ENCODE measurements at places on chromosomes 12 and 14. TPM values are rescaled to one million over a fixed set of nuclear protein-coding genes. Genes with fewer than 3 reads are reported as not detected.

Gene MYF6
- total RNA-seq: not detected

DNA sequence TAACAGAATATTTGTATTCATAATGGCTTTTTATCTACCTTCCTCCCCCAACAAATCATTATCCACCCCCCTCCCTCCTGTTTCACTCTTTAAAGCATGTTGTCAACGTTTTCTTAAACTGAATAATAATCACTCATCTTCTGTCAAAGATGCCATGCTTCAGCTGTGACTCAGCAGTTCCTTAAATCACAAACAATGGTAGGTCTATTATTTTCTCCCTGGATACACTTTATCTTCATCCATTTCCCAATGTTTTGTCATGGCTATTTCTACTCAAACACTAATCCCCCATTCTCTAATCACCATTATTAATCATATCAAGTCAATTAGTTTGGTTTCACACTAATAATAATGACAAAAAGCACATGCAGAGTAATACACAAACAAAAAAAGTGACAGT lies 6.5 kb downstream of the CLEC12B start:
- no peak for DNase-seq

DNA sequence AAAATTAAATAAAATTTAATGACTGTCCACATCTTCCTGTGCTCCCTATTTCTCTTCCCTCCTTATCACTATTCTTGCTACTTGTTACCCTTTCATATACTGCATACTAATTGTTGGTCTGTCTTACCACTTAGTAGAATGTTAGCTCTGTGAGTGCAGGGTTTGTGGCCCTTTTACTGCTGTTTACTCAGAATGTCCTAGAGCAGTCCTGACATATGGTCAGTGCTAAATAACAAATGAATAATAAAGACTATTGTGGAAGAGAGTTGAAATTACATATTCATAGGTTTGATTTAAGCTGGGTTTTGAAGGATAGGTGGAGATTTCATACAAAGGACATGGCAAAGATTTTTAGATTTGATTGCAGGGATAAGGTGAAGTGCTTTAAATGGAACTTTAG lies 24.5 kb downstream of the KTN1 start:
- no peak for DNase-seq

DNA sequence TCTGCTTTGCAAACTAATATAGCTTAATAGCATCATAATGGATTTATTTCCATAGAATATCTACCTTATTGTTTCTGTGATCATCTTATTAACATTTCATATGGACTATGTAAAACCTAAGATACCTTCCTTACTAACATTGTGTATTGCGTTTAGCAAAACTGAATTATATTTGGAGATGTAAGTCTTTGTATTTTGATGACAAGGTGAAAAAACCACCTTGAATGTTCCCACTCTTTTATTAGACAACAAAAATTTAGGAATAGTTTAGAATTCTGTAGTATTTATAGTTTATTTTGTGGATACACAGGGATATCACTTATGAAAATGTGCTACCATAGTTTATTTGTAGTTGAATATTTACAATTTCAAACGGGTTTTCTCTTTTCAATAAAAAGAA lies 32.0 kb downstream of the RASSF8 start:
- no peak for DNase-seq

DNA sequence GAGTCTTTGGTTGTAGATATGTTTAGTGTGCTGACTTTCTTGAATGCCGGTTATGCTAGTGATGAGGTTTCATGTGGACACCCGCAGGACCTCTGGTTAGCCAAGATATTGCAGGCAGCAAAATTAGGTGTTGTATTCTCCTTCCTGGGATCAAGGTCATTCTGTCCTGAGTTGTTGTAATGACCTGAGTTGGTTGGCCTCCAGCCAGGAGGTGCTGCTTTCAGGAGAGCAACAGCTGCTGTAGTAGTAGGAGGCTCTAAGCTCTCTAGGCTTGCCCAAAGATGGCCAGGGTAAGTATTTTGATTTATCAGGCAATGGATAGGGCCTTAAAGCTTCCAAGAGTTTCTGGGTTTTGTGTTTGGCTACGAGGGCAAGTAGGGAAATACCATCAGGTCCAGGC lies 56.0 kb upstream of the BDKRB2 start:
- DNase-seq: no peak

GRCh38 chr12:95037906-95038305 lies 34.4 kb upstream of the NDUFA12 start:
- no peak for DNase-seq

DNA sequence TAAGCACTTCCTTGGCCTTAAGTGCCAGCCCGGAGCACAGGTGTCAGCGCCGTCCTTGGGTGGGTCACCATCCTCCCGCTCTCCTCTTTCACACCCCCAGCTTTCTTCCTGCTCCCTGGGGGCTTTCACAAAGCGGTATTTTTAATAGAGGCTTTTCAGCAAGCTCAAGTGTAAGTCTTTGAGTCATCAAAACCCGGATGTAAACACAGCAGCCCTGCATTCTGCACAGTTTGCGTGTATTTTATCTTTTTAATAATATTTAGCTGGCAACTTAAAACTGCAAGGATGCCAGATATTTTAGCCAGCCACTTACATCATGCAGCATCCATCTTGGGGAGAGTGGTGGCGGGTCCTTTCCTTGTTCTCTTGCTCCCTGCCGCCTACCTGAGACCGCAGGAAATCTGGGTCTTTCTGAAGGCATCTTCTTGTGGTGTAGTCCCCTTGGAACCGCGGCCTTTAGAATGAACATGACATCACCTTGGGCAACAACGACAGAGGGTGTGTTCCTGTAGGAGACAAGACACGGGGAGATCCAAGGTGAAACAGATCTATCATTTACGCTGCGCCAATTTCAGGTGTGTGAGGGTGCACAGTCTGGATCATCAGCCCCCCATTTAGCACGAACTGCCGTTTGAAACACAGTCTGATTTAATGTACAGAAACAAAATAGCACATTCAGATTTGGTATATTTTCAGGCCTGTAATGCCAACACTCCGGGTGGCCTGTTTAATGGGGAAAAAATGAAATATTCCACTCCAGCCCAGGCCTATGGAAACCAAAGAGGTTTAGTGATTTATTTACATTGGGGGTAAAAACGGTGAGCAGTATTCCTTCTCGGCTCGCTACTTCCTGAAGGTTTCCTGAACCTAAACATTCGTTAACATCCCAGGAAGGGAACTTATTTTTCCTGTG lies 12.5 kb upstream of the IRF2BPL start:
- DNase-seq: no peak

DNA sequence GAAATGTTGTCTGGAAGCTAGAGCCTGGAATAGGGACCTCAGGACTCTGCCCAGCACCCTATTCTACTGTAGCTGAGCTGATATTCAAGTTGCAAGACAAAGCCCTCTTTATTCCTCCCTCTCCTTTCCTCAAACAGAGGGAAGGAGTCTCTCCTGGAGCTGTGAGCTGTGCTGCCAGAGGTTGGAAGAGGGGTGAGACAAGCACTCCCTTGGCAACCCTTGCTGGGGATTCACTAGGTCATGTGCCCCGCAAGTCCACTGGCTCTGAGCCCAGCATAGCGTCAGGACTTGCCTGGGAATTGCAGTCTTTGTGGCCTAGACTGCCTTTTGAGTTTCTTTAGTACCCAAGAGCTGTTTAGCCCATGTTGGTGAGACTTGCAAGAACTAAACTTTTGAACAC lies 11.4 kb upstream of the ASCL1 start:
- DNase-seq: no peak

DNA sequence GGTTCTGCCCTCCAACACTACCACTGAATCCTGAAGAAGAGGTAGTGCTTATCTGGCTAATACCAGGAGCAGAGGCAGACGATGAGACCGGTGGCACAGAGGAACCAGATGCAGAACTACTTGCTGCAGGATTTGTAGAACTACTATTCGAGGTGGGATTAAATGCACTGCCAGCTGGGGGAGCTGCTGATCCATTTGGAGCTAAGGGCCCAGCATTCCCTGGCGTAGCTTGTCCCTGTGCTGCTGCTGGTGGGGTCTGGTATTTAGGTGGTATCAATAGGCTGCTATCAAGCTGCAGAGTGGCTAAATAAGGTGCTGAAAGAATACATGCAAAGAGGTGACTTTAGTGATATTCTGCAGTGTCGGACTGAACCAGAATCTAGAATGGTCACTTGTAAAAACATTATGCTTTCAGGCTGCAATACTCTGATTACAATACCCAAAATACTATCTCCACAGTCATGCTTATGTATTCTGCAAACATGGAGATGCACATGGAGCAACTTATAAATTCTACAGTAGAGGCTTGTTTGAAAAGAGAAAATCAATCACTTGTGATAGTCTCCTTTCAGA lies 294.2 kb downstream of the MED13L start:
- no peak for DNase-seq

GRCh38 chr14:64110802-64111201 lies 183.4 kb downstream of the ESR2 start:
- no peak for DNase-seq

Measured in left ventricle myocardium inferior (tissue), 1 donor.